ENCODE measurements at places on chromosomes 4 and X.

- DNase-seq = no peak
Measured at GRCh38 chr4:56768316-56768715, 53.2 kb downstream of the SPINK2 start.

DNA sequence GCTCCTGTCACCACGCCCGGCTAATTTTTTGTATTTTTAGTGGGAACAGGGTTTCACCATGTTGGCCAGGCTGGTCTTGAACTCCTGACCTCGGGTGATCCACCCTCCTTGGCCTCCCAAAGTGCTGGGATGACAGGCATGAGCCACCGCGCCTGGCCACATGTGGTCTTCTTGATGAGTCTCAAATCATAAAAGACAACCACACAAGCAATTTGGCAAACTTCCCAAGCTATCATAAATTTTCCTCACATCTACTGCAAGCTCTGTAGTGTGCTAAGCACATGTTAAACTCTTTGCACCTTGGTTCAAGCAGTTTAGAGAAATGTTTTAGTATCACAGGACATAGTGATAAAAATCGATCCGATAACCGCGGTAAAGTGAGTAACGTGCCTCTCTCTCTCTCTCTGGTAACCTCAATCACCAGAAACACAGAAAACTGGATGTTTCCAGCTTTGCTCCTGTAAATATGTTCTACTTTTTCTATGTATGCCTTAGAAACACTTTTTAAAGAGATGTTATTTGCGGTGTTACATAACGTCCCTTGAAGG, 256.8 kb downstream of the DHRSX start:
- DNase-seq = no peak

GRCh38 chr4:139756391-139757180, 91.0 kb downstream of the MGST2 start:
- no peak for DNase-seq

GRCh38 chrX:41667631-41668030, 21.1 kb upstream of the GPR34 start:
- DNase-seq = no peak

- no peak for DNase-seq
Measured at GRCh38 chr4:55819634-55820033, at the start of gene EXOC1L. Gene EXOC1L (plus strand): TSS chr4:55819790. CDS start chr4:55820027, 237 bp downstream.

DNA sequence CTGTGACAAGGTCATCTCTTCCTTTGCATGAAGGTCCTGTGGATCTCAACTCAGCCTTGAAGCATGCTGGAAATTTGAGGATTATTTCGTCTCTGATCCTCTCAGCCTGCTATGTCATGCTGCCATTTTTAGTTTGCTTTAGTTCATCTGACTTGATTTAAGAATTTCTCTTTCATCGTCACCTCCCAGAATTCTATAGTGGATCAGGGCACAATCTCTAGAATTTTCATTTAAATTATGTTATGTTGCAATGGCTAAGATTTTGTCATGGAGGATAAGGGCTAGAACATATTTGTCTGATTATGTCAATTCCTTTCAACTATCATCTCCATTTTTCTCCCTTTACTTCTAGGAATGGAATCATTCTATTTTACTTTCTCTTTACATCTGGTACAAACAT, 98.8 kb downstream of the PCDH10 start:
- no peak for DNase-seq

- no peak for DNase-seq
Measured at GRCh38 chr4:151256134-151256533, 20.8 kb upstream of the PRSS48 start.

DNA sequence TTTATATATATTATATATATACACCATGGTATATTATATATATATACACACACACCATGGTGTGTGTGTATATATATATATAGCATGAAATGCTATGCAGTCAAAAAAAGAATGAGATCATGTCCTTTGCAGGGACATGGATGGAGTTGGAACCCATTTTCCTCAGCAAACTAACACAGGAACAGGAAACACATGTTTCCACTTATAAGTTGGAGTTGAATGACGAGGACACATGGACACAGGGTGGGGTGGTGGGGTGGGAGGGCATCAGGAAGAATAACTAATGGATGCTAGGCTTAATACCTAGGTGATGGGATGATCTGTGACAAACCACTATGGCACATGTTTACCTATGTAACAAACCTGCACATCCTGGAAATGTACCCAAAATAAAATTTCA, 293.6 kb upstream of the NDST3 start:
- DNase-seq = no peak

- DNase-seq = no peak
Measured at GRCh38 chrX:54416965-54417364, 23.2 kb upstream of the TSR2 start.

DNA sequence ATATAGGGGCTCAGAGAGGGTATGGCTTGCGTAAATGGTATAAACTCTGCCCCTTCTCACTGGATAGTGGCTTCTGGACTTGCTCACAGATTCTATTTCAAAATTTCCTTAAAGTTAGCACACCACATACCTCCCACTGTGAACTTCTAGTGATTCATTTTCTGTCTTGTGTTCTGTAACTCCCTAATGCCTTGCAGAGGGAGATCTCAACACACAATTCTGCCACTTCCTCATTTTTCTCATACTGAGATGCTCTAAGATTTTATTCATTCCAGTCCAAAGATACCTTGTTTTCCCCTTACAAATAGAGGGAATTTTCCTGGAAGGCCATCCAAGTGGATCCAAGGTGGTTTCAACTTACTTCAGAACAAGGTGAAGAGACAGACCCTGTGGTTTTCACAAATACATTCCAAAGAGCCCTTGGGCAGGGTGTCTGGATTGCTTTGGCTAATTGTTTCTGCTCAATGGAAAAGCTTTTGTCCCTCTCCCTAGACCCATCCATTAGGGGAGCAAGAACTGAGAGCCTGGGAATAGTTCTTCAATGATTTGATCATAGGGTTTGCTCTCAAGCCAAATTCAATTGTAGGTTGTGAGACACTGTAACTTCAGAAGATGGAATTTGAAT, 52.1 kb upstream of the CAPN6 start:
- no peak for DNase-seq

DNA sequence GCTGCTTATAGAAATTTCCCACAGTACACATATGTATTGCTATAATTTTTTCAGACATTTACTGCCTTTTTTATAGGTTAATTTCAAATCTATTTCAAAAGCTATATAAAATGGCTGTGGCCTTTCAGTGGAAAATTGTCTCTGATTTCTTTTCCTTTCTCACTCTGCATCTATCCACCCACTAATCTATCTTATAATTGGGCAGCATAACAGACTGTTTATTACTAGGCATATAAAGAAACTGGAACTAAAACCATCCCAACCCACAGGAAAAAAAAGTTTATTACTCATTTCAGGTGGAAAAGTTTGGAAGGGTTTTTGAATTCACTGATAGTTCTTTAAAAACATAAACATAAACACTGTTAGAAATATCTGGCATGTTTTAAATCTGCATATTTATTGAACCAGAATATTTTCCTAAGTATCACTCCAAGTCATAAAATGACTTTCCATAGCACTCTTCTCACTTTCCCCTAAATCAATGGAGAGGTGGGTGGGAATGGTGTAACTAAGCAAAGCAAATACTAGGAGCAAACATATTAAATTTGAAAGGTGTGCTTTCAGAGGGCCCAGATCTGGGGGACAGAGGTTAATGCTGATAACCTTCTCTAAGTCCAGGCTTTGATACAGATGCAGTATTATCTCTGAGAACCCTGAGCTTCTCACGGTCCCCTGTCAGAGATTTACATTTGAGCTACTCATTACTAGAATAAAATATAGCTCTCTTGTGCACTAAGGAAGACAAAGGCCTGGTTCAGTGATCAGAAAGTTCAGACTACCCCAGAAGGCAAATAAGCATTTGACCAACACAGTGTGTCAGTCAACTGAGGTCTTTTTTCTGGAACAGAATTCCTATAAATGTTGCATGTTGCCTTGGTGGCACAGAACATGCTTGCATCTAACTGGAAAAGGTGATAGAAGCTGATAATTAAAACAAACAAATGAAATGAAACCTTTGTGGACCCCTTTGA, 328.3 kb downstream of the UNC5C start:
- DNase-seq = no peak

DNA sequence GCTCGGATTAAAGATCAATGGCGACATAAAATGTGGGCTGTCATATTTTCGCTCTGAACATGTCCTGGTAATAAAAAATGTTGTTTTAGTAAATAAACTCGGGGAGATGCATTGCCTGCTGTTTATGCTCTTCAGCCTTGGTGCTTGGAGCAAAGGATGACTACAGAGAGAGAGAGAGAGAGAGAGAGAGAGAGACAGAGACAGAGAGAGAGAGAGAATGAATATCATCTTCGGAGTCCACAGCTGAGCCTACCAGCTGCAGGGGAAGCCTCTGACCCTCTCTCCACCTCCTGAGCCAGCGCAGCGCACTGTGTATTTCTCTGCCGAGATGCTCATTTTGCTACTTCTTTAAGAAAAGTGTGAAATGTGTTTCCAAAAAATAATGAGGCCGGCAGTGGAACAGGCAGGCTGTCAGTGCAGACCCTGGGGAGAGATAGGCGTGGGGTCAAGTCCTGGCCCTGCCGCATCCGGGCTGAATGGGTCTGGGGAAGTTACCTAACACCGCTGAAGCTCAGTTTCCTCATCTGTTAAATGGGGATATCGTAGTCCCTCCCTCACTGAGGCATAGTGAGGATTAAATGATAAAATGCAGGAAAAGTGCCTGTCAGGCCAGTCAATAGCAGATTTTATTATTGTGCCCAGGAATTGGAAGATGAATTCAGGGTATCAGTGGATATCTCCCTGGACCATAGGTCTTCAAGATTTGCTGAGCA, 58.5 kb upstream of the LGI2 start:
- DNase-seq = no peak

DNA sequence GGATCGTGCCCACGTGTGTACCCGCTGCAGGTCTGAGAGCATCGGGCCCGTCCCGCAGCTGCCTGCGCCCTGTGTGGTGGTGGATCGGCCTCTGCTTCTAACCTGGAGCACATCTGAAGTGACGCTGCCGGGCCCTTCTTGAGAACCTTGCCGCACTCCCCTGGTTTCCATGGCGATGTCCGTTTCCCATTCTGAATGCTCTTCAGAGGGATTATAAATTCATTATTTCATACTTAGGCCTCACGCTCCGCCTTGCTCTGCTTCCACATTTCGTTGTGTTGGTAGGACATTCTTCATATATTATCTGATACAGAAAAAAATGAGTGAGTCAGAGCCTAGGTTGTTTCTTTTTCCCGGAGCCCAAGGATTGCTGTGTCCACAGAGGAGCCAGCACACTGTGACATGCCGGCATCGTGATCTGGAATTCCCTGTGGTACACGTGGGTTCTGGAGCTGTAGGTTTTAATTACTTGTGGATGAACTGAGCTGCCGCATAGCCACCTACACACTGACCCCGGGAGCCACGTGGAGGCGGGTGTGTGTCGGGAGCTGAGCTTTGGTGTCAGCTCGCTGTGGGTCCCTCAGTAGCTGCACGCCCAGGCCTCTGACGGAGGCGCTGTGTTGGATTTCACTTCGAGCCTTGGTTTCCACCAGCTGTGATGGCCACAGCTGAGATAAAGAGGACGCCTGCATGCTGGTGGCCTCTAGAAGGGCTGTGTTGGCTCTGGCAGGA, 63.4 kb downstream of the PSAPL1 start:
- DNase-seq = no peak

- DNase-seq = no peak
Measured at GRCh38 chrX:133660281-133660680, 245.0 kb upstream of the GPC4 start.

Measured in amygdala (tissue), 56 donors.